ENCODE measurements at places on chromosomes 1 and 21.

DNA sequence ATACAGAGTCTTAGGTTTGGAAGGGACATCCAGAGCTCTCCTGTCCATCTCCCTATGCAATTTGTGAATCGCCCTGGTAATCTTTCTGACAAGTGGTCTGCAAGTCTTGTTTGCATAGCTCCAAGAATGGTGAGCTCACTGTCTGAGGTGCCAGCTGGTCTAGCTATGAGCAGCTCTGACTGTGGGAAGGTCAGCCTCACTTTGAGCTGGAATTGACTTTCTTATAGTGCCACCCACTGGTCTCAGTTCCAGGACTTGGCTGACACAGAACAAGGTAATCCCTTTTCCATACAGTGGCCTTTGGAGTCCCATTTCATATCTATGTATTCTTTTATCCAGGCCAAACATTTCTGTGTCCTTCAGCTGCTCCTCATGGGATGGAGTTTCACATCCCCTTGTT lies 95.6 kb upstream of the C8B start:
- no peaks in the 10 kb centered on the region for H3K4me1 ChIP-seq
- H3K27me3 ChIP-seq = no peaks in the 10 kb centered on the region
- no peak overlapping the region for H3K27ac ChIP-seq
- no peaks in the 10 kb centered on the region for H3K36me3 ChIP-seq
- DNase-seq = no peak

- H3K4me1 ChIP-seq = peaks cover 14% of the 10 kb centered on the region
- no peak for DNase-seq
- no peaks in the 10 kb centered on the region for H3K27me3 ChIP-seq
- no peak overlapping the region for H3K4me3 ChIP-seq
- no peaks in the 10 kb centered on the region for H3K36me3 ChIP-seq
These were observed 8.5 kb upstream of the NBL1 start for GRCh38 chr1:19635646-19636045.

GRCh38 chr1:94323311-94324177 lies 86.2 kb upstream of the ARHGAP29 start:
- no peaks in the 10 kb centered on the region for H3K27me3 ChIP-seq
- peaks cover 52% of the 10 kb centered on the region for H3K4me1 ChIP-seq
- DNase-seq = no peak

DNA sequence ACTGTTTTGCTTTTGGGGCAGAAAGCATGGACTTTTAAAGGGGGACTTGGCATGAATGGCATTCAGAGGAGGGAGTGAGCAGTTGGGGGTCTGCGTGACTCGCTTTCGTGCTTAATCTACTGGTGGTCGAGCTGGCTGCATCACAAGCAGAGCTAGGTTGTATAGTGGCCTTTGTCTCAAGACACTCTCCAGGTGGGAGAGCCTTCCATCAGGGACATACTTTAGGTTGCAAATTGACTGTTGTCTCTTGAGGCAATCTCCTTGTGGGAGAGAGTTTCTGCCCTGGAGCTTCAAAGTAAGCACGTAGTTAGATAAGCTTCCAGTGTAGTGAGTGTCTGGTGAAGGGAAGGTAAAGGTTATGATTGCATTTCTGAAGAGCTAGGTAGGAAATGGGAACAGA lies 93.9 kb downstream of the C1orf21 start:
- H3K4me1 ChIP-seq = peaks cover 50% of the 10 kb centered on the region
- no peak for DNase-seq
- no peaks in the 10 kb centered on the region for H3K27me3 ChIP-seq
- H3K4me3 ChIP-seq = no peak overlapping the region

DNA sequence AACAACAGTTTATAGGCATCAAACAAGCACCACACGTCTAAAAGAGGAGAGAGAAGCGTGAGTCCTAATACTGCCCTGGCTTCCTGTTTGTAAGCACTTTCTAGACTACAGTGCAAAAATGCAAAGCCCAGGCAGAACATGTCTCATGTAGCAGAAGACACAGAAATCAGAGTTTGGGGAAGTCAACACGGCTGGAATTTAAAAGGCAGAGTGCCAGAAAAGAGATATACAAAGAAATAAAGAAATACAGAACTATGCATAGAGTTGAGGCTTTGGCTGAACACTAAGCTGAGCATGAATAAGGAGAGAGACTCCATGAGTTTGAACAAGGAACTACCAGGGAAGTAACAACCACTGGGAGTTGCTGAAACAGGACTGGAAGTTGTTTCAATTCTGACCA lies 566.6 kb upstream of the NR5A2 start:
- H3K4me3 ChIP-seq = no peak overlapping the region
- no peaks in the 10 kb centered on the region for H3K27me3 ChIP-seq
- H3K36me3 ChIP-seq = no peaks in the 10 kb centered on the region

GRCh38 chr1:202605515-202605914 lies 104.7 kb downstream of the SYT2 start:
- H3K27ac ChIP-seq = no peak overlapping the region
- no peaks in the 10 kb centered on the region for H3K4me1 ChIP-seq
- no peaks in the 10 kb centered on the region for H3K36me3 ChIP-seq
- DNase-seq = no peak

Measured in vagina (tissue), 2 donors.